ENCODE measurements at places on chromosomes 12 and 14.

DNA sequence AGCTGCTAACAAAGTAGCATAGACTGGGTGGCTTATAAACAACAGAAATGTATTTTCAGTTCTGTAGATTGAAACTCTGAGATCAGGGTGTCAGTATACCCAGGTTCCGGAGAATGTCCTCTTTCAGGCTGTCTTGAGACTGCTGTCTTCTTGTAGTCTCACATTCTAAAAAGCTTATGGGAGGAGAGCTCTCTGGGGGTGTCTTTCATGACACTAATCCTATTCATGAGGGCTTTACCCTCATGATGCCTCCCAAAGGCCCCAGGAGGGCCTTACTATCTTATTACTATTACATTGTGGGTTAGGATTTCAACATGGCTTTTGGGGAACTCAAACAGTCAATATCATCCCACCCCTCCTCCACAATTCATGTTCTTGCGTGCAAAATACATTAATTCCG, 94.3 kb downstream of the AEBP2 start:
- DNase-seq = no peak

- DNase-seq = no peak
These were observed 408.8 kb downstream of the FUT8 start for GRCh38 chr14:65821224-65821753.

DNA sequence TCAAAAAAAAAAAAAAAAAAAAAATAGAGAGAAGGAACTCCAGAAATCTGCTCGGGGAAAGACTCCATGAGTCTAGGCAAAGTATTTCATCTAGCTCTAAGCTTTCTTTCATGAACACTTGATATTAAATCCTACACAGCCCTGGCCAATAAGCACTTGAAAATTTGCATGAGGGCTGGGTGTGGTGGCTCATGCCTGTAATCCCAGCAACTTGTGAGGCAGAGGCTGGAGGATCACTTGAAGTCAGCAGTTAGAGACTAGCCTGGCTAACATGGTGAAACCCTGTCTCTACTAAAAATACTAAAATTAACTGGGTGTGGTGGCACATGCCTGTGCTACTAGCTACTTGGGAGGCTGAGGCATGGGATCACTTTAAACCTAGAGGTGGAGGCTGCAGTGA, 13.1 kb upstream of the METAP2 start:
- DNase-seq = no peak

DNA sequence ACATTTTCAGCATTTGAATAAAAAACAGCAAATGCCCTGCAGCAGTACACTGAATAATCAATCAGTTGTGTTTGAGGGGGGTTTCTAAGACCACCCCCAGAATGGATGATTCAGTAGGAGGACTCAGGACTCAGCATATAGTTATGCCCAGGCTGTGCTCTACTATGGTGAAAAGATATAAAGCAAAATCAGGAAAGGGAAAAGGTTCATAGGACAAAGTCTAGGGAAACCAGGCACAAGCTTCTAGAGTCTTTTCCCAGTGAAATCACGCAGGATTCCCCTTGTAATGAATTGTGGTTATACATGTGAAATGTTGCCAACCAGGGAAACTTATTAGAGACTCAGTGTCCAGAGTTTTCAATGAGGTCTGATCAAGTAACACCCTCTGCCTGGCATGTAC, 25.0 kb upstream of the SLC17A8 start:
- no peak for DNase-seq
